SJCRH30 (cell line): ENCODE measurements at places on chromosomes 2 and 18.

DNA sequence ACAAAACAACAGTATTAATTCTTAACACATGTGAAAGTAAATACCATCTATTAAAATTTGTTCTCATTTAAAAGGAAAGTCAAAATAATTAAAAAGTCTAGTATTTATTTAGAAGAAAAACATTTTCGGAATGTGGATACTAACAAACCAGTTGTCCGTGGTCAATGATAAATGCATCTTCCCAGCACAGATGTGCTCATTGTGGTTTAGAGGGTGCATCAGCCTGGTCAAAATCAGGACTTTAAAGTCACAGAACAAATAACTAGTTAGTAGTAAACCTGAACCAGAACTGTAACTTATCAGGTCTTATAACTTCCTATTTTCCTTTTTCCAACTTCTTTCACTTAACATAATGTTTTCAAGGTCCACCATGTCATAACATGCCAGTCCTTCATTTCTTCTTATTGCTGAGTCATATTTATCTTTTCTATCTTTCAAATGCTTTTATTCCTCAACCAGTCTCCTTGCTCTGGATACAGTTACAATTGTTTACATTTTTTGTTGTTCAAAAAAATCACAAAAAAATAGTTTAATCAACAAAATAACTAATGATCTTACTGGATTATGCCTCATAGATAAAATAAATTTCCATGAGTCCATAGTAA lies 55.8 kb downstream of the ID2 start:
- no peak overlapping the region for H3K4me3 ChIP-seq
- H3K27me3 ChIP-seq, result no peaks in the 10 kb centered on the region
- no peak for DNase-seq
- H3K4me1 ChIP-seq, result peaks cover 12% of the 10 kb centered on the region
- no peak overlapping the region; the same call in 1 of the 2 replicates for H3K27ac ChIP-seq

GRCh38 chr2:78383576-78383975 lies 641.9 kb upstream of the REG3G start:
- H3K27ac ChIP-seq, result no peak overlapping the region
- no peak overlapping the region for H3K4me3 ChIP-seq
- H3K4me1 ChIP-seq, result no peaks in the 10 kb centered on the region
- DNase-seq, result no peak

DNA sequence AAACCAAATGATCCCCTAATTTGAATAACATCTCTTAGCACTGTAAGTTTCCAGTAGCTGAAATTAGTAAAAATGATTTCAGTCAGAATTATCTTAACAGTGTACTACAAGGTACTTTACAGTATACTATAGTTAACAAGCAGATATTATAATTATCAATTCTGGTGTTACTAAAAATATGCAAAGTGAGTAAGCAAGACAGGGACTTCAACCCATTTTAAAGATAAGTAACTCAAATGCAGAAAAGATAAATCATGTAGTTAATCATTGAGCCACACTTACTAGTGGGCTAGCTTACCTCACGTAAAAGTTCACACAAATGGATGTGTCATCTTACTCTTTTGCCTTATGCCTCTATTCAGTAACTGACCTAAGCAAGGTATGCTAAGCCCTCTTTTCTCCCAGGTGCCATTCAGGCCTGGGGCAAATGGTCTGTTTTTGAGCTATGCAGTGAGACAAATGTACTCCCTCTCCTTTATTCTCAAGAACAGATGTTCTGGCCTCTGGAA lies 101.0 kb downstream of the NBAS start:
- no peak overlapping the region for H3K4me3 ChIP-seq
- no peaks in the 10 kb centered on the region for H3K27me3 ChIP-seq
- no peak for DNase-seq
- H3K36me3 ChIP-seq, result peaks cover 27% of the 10 kb centered on the region
- no peaks in the 10 kb centered on the region for H3K4me1 ChIP-seq
- no peak overlapping the region for H3K27ac ChIP-seq

DNA sequence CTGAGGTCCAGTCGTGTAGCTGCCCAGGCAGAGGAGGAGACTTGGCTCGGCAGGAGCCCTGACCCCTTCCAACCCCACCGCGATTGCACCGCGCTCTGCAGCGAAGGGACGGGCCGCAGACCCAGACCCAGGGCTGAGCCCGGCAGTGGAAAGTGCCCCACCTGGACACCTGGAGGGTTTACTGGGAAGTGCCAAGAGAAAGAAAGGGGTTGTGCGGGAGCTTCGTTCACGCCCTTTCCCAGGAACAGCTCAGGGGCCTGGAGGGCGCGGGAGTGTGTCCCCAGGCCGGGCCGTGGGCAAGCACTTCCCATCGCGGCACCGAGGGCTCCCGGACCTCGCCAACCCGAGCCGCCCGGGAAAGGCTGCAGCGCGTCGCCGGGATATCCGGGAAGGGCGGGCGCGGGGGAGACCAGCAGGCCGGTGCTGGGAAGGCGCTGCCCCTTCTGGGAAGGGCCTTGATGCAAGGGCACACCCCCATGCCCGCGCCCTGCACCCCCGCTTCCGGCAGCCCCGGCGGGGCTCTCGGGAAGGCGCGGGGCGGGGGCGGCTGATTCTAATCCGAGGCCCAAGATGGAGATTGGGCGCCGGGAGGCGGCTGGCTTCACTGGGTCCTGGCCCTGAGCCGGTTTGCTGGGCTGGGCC lies 36.1 kb upstream of the MRPL33 start:
- peaks cover 2% of the 10 kb centered on the region; the same call in 1 of the 2 replicates for H3K4me1 ChIP-seq
- H3K27ac ChIP-seq, result no peak overlapping the region
- H3K27me3 ChIP-seq, result no peaks in the 10 kb centered on the region; the same call in 1 of the 2 replicates
- H3K4me3 ChIP-seq, result no peak overlapping the region

GRCh38 chr2:95012881-95013550 lies 12.5 kb upstream of the MAL start:
- no peaks in the 10 kb centered on the region for H3K36me3 ChIP-seq
- no peaks in the 10 kb centered on the region for H3K4me1 ChIP-seq
- peaks cover 2% of the 10 kb centered on the region; the same call in 1 of the 2 replicates for H3K27me3 ChIP-seq
- H3K27ac ChIP-seq, result no peak overlapping the region
- no peak for DNase-seq

- H3K4me3 ChIP-seq, result no peak overlapping the region
- no peaks in the 10 kb centered on the region for H3K27me3 ChIP-seq
- no peak for DNase-seq
- H3K36me3 ChIP-seq, result no peaks in the 10 kb centered on the region
- H3K4me1 ChIP-seq, result peaks cover 12% of the 10 kb centered on the region
These were observed 73.0 kb upstream of the COPS8 start for GRCh38 chr2:237012577-237013267.

GRCh38 chr2:23566241-23567142 lies 181.5 kb downstream of the KLHL29 start:
- H3K4me1 ChIP-seq, result peaks cover 44% of the 10 kb centered on the region
- no peak overlapping the region for H3K4me3 ChIP-seq
- peak; percentile 56 for DNase-seq
- no peaks in the 10 kb centered on the region for H3K27me3 ChIP-seq
- no peaks in the 10 kb centered on the region; the same call in 1 of the 2 replicates for H3K36me3 ChIP-seq

- DNase-seq, result no peak
- H3K4me3 ChIP-seq, result peak overlapping the region; percentile 91
- H3K27me3 ChIP-seq, result no peaks in the 10 kb centered on the region
- H3K27ac ChIP-seq, result peak overlapping the region; percentile 64; the same call in 1 of the 2 replicates
- peaks cover 5% of the 10 kb centered on the region for H3K36me3 ChIP-seq
These were observed 1.2 kb downstream of the CPSF3 start for GRCh38 chr2:9424447-9425164.

GRCh38 chr2:24385366-24385765 lies 25.0 kb upstream of the ITSN2 start:
- DNase-seq, result no peak
- H3K27ac ChIP-seq, result no peak overlapping the region
- H3K27me3 ChIP-seq, result no peaks in the 10 kb centered on the region
- H3K4me3 ChIP-seq, result no peak overlapping the region
- H3K36me3 ChIP-seq, result no peaks in the 10 kb centered on the region
- H3K4me1 ChIP-seq, result peaks cover 3% of the 10 kb centered on the region

DNA sequence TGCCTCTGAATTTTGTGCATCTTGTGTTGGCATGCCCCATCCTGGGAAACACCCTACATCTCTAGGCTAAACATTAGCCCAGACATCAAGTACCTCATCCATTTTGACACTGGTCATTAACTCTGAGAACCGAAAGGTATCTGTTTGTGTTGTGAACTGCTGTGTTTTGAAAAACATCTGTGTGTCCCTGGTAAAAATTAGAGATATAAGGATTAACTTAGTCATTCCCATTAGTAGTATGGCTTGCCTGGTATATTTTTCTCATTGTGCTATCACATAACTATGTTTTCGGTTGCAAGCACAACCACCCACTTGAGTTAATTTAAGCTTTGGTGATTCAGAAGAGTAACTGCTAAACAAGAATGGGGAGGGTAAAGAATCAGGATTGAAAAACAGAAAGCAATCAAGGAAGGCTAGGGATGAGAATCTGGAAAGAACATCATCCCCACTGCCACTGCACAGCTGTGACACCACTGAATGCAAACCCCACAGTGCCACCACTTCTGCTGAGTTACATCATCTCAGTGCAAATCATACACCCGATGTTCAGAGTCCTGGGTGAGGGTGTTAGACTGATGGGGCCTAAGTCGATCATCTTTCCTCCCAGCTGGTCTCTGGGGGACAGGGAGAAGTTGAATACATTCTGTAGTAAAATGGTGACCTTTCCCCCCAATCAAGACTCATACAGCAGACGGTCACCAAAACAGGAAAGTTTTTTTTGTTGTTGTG lies 234.0 kb downstream of the EPHA4 start:
- no peak overlapping the region for H3K4me3 ChIP-seq
- H3K36me3 ChIP-seq, result no peaks in the 10 kb centered on the region
- no peak overlapping the region for H3K27ac ChIP-seq
- H3K4me1 ChIP-seq, result no peaks in the 10 kb centered on the region
- DNase-seq, result no peak

DNA sequence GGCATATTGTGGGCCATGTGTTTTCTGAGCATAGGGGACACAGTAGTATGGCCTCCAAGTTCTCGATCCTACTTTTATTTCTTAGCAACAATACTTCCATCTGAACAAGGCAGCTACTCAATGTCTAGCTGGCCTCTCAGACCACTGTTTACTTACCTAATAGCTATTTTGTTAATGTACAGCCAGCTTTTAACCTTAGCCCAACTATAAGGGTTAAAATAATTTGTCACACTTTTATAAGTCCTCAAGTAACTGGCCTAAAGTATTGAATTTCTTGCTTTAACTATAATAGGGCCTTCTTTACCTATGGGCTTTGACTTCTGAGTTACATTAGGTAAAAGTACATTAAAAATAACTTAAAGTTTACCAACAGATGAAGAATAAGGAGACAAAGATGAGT lies 117.4 kb downstream of the GAREM1 start:
- H3K36me3 ChIP-seq, result no peaks in the 10 kb centered on the region
- H3K27me3 ChIP-seq, result no peaks in the 10 kb centered on the region
- no peak overlapping the region for H3K4me3 ChIP-seq
- H3K27ac ChIP-seq, result no peak overlapping the region
- H3K4me1 ChIP-seq, result peaks cover 14% of the 10 kb centered on the region

- no peaks in the 10 kb centered on the region for H3K36me3 ChIP-seq
- no peak overlapping the region for H3K27ac ChIP-seq
- no peak for DNase-seq
- H3K4me3 ChIP-seq, result no peak overlapping the region
- no peaks in the 10 kb centered on the region for H3K4me1 ChIP-seq
- no peaks in the 10 kb centered on the region for H3K27me3 ChIP-seq
These were observed 676.1 kb downstream of the RNF144A start for GRCh38 chr2:7593360-7593759.

GRCh38 chr2:80054346-80054675 lies 250.2 kb downstream of the LRRTM1 start:
- H3K27ac ChIP-seq, result no peak overlapping the region
- H3K36me3 ChIP-seq, result no peaks in the 10 kb centered on the region
- no peak overlapping the region for H3K4me3 ChIP-seq
- H3K4me1 ChIP-seq, result no peaks in the 10 kb centered on the region
- no peak for DNase-seq

DNA sequence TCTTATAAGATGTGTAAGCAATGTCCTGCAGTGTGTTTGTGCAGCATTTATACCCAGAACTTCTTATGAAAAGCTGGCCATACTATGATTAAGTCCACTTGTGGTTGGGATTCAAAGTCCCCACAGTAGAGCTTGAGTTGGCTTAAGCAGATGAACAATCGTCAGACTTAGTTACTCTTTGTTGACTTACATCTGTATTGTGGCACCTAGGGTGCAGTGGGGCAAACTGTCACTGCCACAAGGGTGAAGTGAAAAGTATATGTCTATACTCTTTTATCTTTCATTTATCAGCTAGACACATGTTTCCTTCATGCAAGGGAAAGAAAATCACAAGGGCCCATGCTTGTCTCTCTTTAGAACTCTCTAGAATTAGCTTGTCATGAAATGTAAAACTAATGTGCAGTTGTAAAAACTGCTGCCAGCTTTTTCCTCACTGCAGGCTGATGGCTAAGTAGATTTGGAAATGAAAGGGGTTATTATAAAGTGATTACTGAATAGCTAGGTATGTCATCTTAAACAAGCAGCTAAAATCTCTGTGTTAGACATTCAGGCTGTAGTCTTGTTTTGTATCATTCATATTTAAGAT lies 474.5 kb downstream of the PTPRM start:
- no peaks in the 10 kb centered on the region for H3K4me1 ChIP-seq
- H3K36me3 ChIP-seq, result no peaks in the 10 kb centered on the region
- no peak for DNase-seq
- H3K4me3 ChIP-seq, result no peak overlapping the region
- H3K27me3 ChIP-seq, result no peaks in the 10 kb centered on the region
